Small intestine (tissue), 16 donors: ENCODE measurements at places on chromosomes 5 and 9.
A peak's percentile ranks its signal among the peaks of the same experiment; 100 is the strongest.

- H3K4me3 ChIP-seq = no peak overlapping the region
- H3K36me3 ChIP-seq = peaks cover 87% of the 10 kb centered on the region
- no peaks in the 10 kb centered on the region for H3K27me3 ChIP-seq
- no peaks in the 10 kb centered on the region for H3K4me1 ChIP-seq
- peak; percentile 40 for DNase-seq
These were observed 54.2 kb downstream of the LRSAM1 start for GRCh38 chr9:127505396-127506116.

GRCh38 chr9:110066929-110067716 is 140.8 kb downstream of the C9orf152 start:
- H3K27me3 ChIP-seq = no peaks in the 10 kb centered on the region
- DNase-seq = no peak
- H3K4me1 ChIP-seq = peaks cover 3% of the 10 kb centered on the region

GRCh38 chr5:159100782-159101646 is 1.3 kb upstream of the EBF1 start:
- peak overlapping the region; percentile 57 for H3K4me3 ChIP-seq
- H3K4me1 ChIP-seq = no peaks in the 10 kb centered on the region
- no peaks in the 10 kb centered on the region for H3K36me3 ChIP-seq
- DNase-seq = no peak
- H3K27ac ChIP-seq = peak overlapping the region; percentile 62
- peaks cover 97% of the 10 kb centered on the region for H3K27me3 ChIP-seq

DNA sequence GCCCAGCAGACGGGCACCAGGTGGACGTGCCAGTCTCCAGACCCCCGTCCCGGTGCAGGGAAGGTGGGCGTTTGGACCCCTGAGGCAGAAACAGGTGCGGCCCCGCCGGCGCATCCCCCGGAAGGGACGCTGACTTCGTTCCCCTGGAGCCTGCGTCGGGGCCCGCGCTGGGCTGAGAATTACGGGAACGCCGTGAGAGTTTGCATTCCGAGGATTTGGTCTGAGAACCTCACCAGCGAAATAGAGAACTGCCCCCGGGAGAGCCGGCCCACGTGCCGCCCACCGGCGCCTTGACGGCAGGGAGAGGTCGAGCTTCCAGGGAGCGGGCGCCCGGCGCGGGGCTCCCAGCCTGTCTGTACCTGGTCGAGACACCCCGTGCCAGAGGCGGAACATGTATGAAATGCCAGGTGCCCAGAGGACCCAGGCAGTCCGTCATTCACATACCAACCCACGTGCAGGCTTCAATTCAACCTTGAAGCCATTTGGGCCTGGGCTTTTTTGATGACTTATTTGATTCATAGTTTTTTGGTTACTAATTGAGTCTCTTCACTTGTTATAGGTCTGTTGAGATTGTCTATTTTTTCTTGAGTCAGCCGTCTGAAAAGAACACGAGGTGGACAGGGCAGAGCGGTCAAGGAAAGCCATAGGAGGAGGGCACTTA is 877 bp upstream of the CAMSAP1 start:
- H3K27ac ChIP-seq = peak overlapping the region; percentile 52
- DNase-seq = no peak
- no peaks in the 10 kb centered on the region for H3K27me3 ChIP-seq
- H3K4me3 ChIP-seq = peak overlapping the region; percentile 73

GRCh38 chr9:129175825-129176633 is 2.0 kb downstream of the IER5L start:
- H3K27me3 ChIP-seq = no peaks in the 10 kb centered on the region
- H3K4me1 ChIP-seq = peaks cover 4% of the 10 kb centered on the region
- H3K36me3 ChIP-seq = no peaks in the 10 kb centered on the region
- peak; percentile 90 for DNase-seq
- peak overlapping the region; percentile 80 for H3K27ac ChIP-seq
- H3K4me3 ChIP-seq = peak overlapping the region; percentile 71

DNA sequence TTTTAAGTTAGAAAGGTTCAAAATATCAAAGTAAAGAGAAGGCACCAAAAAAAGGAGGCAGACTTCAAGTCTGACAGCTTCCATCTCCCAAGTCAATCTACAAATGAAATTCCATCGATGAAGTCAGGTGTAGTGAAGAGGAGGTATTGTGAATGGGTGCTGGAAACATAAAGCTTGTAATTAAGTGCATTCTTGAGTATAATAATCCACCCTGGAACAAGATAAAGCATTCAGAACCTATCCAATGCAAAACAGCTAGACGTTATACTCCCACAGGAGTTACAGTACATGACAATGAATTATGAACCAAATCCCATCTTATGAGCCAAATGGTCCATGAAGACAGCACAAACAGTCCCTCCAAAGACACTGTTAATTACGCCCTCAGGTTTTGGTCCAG is 22.3 kb downstream of the BNC2 start:
- DNase-seq = no peak
- no peak overlapping the region for H3K4me3 ChIP-seq
- H3K27me3 ChIP-seq = no peaks in the 10 kb centered on the region
- H3K36me3 ChIP-seq = no peaks in the 10 kb centered on the region
- no peak overlapping the region for H3K27ac ChIP-seq
